ENCODE measurements at places on chromosomes 1 and 21.

DNA sequence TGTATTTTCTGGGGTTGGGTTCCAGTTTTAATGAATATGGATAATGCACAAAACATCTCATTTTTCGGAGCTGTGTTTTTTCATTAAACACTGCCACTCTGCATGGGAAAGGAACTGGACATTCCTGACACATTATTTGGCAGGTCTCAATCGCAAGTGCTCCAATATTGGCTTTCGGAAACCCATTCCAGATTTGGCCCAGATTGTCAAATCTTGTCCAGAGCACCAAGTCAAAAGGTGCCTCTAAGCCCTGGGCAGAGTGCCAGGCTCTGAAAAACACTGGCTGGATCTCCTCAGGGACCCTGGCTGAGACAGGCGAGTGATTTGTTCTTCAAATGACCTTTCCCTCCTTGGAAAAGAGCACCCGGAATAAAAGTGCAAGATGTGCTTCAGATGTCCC is 68.4 kb upstream of the MRPS6 start:
- no peak for DNase-seq

GRCh38 chr1:36773827-36774541 is 260.3 kb downstream of the GRIK3 start:
- DNase-seq: no peak

DNA sequence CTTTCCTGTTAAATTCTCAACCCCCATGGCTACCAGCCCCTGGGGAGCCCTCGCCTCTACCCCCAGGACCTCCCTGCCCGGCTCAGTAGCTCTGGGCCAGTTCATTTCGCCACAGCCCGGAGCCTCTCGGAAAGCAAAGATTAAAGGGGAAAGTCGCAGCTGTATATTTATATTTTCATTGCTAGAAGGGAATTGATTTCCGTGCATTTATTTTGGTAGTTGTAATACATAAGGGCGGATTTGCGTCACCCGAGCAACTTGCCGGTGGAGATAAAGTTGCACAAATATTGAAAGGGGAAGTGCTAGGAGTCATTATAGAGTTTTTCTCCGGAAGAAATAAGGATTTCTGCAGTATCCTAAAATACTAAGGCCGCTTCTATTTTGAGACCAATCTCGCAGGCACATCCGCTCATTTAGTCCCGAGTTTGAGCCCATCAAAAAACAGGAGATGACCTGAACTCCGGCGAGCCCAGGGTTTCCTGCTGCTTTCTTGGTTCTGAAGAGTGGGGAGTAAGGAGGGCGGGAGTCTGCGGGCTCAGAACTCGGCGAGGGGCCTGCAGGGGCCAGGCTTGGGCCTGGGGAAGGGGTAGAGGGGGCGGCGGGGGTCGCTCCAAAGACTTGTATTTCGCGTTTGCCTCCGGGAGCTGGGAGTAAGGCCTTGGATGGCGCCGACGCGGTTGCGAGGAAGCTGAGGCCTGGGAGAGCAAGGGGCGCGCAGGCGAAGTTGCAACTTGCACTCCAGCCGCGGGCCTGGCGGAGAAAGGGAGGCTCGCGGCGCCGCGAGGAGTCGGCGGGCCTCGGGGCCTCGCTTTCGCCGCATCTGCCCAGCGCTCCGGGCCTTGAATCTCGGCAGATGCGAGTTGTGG is 2.5 kb upstream of the HLX start:
- DNase-seq: no peak

GRCh38 chr1:109115685-109116084 is 1.8 kb downstream of the ELAPOR1 start:
- no peak for DNase-seq

- no peak for DNase-seq
Measured at GRCh38 chr21:25342816-25343215, 264.5 kb downstream of the MRPL39 start.

DNA sequence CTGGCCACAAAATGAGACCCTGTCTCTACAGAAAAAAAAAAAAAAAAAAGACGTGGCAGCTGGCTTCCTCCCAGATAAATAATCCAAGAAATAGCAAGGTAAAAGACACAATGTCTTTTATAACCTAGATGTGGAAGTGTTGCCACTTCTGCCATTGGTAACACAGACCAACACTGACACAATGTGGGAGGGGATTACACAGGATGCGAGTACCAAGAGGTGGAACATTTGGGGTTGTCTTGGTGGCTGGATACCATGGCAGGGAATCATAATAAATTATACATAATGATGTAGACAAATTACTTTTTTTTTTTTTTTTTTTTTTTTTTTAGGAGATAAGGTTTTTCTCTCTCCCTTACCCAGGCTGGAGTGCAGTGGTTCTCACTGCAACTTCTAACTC is 6.0 kb upstream of the NEXN start:
- DNase-seq: no peak

GRCh38 chr21:45985471-45986315 is 4.1 kb downstream of the COL6A1 start:
- DNase-seq: no peak

DNA sequence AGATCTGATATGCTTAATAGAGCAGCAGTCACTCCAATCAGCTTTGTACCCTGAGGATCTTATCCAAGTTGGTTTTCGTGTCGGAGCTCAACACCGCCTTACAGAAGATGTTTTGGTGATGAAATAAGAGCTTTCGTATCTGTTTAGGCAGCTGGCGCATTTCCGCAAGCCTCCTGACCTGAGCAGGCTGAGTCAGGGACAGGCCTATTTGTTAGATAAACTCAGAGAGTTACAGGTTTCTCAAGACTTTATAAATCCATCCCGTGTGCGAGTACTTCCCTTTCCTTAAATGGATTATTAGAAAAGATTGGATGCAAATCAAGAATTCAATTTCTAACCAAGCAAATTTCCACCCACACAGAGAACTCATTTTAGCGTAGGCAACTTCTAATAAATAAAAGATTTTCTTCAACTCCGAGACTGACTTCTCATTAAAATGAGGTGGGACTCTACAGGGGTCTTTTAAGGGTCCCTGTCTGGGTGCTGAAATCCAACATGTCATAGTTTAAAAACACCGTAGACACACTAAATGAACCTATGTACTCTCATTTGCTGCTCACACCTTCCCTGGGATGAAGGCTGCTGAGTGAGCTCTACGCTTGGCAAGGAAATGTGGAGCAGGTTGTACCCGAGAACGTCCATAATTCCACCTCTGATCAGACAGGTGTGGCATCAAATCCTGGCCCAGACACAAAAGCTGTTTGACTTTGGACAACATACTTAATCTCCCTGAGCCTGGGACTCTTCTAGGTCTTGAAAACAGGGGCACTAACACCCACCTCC is 106.9 kb upstream of the F3 start:
- peak; percentile 90 for DNase-seq

DNA sequence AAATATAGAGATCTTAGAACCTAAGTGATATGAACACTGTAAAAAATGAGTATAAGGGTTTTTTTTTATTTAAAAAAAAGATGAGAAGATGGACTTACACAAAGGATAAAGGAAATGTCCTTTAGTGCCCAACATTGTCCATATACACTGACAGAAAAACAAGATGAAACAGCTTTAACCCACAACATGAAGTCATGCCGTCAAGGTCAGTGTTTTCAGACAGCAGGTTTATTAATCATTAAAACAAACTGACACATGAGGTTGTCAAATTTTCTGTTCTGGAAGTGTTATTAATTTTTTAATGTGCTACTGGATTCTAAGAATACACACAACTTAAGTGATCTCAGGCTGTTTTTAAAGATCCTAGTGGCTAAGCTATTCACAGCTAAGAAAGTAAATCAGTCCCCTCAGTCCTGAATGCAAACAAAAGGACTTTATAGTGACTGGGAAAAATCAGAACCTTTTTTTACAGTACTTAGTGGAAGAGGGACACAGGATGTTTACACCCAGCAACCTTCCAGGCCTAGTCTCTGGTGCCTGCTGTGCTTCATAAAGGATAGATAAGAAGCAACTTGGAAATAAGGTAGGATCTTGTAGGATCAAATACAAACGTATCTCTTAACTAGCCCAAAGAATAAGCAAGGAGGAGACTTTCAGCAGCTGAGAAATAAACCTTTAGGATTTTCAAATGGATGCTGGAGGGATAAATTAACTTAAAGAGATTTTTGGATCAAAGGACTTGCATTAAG is 21.9 kb upstream of the PKN2 start:
- no peak for DNase-seq

DNA sequence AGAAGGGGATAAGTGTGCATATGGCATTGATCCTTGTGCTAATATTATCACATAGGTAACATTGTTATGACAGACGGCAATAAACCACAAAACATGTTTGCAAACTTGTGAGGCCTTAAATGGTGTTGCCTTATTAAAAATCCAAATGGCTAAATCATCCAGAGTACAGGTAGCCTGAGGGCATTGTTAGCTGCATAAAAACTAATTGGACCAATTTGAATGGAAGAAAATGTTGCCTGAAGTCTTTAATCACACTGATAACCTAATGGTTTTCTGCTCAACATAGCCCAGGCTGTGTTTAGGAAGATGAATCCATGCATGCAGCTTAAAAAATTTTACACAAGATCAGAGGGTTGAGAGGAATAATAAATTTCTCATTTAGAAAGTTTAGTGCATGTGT is 19.4 kb upstream of the LRRC53 start:
- DNase-seq: no peak

DNA sequence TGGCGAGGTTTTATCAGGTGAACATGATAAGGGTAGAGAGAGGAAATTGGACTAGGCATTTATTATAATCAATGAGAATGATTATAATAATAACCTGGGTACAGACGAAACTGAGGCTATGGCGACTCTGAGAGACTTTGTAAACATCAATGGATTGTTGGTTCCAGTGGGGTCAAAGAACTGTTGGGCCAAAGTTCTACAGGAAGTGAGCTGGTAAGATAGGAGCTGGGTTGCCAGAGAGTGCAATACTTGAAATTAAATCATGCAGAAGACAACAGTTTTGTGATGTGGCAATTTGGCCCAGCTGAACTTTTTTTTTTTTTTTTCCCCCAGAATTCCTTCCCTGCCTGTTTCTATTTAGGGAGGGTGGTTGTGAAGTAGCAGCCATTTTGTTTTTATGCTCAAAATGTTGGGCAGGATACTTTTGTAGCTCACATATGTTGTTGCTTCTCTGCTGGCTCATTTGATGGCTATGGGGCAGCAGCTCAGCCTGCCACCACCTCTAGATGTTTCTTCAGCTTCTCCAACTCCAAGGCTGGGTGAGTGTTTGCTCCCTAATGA is 286.5 kb upstream of the B3GALT2 start:
- DNase-seq: no peak

DNA sequence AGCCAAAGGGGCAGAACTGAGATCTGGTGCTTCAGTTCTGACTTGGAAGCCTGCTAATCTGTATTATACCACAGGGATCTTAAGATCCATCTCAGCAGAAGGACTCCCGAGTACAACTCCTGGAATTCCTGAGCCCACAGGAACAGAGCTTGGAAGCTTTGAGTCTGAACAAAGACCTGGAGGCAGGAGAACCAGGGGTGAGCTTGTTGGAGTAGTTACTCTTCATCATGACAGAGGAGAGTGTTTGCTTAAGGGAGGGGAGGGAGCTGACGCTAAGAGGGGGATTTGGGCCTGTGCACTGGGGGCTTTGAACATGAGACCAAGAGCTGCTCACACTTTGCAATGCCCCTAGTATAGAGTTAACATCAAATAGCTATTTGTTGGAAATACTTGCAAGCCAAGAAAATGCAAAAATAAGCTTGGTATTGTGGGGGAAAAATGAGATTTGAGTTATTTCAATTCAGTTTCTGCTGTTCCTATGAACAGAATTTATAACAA is 41.1 kb upstream of the TRABD2B start:
- no peak for DNase-seq

DNA sequence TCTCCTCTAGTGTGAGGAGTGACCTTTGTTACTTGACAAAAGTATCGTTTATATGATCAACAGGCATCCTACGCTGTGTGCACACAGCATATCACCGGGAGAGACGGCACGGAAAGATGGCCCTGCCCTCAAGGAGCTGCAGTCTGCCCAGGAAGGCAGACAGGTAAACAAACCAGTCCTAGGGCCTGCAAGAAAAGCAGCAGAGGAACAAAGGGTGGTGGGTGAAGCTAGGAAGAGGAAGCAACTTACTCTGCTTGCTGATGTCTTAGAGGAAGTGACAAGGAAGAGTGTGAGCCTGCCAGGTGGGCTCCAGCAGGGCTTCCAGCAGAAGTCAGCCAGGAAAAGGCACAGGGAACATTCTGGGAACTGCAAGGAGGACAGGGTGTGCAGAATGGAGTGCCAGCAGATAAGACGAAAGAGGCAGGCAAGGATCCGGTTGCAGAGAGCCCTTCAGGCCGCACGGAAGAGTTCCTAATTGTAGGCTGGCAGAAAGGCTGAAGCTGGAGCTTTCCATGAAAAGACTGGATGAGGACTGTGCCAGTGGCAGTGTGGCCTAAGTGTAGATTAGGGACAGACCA is 106.7 kb downstream of the SLC45A1 start:
- no peak for DNase-seq

- no peak for DNase-seq
Measured at GRCh38 chr1:212917858-212918257, 32.5 kb upstream of the VASH2 start.

- no peak for DNase-seq
Measured at GRCh38 chr1:32767156-32767555, 50.0 kb downstream of the YARS1 start.

DNA sequence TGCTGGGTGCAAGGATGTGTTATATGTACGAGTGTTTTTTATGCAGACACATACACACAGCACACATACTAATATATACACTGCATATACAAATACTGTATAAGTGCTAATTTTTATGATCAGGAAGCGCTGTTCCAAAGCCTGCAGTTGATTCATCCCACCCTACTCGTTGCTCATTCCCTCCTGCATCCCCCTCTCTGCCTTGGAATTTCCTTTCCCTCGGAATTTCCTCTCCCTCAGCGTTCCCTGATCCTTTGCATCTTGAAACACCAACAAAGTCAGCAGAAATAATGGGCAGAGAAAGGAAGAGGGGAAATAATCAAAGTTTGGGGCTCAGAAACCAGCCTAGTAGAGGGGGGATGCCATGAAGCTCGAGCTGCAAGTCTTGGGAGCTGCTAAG is 98.9 kb downstream of the CSMD2 start:
- DNase-seq: no peak

GRCh38 chr1:220698607-220699016 is 8.4 kb downstream of the C1orf115 start:
- no peak for DNase-seq

- no peak for DNase-seq
Measured at GRCh38 chr1:205947024-205947423, 3.8 kb upstream of the SLC26A9 start.

- no peak for DNase-seq
Measured at GRCh38 chr1:39908534-39908933, 6.8 kb upstream of the MYCL start.

- DNase-seq: no peak
Measured at GRCh38 chr1:237779356-237779755, 111.4 kb downstream of the ZP4 start.

DNA sequence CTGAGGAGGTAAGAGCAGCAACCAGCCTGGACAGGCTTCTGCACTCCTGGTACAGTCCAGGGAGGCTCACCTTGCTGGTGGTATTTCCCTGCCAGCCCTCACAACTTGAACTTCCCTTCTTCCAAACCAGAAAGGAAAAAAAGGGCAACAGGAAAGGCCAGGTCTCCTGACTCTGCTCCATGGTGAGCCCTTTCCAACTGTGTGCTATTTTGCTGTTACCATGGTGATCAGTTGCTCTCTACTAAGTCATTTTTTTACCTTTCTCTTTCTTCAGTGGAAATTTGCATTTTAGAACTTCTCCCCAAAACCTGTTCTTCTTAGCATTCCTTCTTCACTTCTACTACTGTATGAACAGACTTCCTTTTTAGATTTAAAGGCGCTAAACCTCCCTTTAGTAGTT is 164.3 kb downstream of the GRIK1 start:
- DNase-seq: no peak

- DNase-seq: no peak
Measured at GRCh38 chr1:17630048-17630830, 90.7 kb downstream of the ARHGEF10L start.

- DNase-seq: no peak
Measured at GRCh38 chr1:155017946-155018316, 15.3 kb downstream of the ZBTB7B start.

Data from skeletal muscle cell (primary cell).